Transverse colon (tissue), 4 donors: ENCODE measurements at places on chromosomes 16 and 17. TPM values are rescaled to one million over a fixed set of nuclear protein-coding genes. Genes with fewer than 3 reads are reported as not detected.

TVP23A gene
- not detected for total RNA-seq

ADAM11 gene
- 0.96 TPM for total RNA-seq

USP31 gene
- 7.9 TPM for total RNA-seq

DNA sequence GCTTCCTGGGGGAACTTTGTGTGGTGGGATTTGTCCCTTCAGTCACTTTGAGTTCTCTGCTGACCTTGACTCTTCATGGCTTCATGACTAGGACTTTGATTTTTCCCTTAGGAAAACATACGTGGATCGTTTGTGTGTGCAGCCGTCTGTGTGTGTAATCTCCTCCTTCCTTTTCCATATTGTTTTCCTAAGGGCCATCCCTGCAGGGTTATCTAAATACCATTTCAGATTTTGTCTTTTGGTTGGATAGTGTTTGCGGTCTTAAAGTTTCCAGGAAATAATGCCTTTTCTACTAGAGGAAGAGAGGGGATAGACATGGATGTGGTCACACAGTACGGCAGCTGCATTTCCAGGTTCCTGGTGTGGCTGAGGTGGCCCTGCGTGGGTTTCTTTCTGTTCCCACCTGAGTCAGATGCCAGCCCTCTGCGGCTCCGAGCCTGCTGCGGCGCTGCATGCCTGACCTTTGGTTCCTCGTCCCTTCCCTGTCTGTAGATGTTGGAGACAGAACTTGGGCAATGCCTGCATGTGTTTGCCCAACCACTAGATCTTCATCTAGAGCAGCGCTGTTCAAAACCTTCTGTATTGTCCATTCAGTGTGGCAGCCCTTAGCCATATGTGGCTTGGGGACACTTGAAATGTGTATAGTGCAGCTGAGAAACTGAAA is 72.0 kb upstream of the LGALS9 start:
- H3K27me3 ChIP-seq, result no peaks in the 10 kb centered on the region
- H3K4me1 ChIP-seq, result peaks cover 27% of the 10 kb centered on the region
- no peak overlapping the region for H3K4me3 ChIP-seq
- no peaks in the 10 kb centered on the region for H3K36me3 ChIP-seq
- peak; percentile 51 for DNase-seq
- H3K27ac ChIP-seq, result peak overlapping the region; percentile 50

GRCh38 chr16:27772093-27772825 is 222.3 kb downstream of the KATNIP start:
- no peak overlapping the region for H3K27ac ChIP-seq
- H3K27me3 ChIP-seq, result no peaks in the 10 kb centered on the region
- no peaks in the 10 kb centered on the region for H3K36me3 ChIP-seq
- H3K4me3 ChIP-seq, result no peak overlapping the region

DNA sequence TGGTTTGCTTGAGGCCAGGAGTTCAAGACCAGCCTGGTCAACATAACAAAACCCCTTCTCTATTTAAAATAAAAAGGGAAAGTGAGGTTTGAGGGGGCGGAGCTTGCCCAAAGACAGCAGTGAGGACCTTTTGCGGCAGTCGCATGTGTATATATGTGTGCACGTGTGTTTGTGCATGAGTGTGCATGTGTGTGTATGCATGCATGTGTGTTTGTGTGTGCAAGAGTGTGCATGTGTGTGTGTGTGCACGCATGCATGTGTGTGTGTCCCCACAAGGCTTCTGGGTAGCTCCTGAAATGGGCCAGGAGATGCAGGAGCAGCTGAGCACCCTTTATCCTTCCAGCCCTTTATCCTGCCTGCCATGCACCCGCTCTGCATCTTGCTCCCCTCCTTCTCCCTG is 9.0 kb downstream of the RHBDL3 start:
- H3K27me3 ChIP-seq, result peaks cover 34% of the 10 kb centered on the region
- no peak for DNase-seq
- no peak overlapping the region for H3K4me3 ChIP-seq
- H3K36me3 ChIP-seq, result no peaks in the 10 kb centered on the region
- no peak overlapping the region for H3K27ac ChIP-seq
- H3K4me1 ChIP-seq, result no peaks in the 10 kb centered on the region

DNA sequence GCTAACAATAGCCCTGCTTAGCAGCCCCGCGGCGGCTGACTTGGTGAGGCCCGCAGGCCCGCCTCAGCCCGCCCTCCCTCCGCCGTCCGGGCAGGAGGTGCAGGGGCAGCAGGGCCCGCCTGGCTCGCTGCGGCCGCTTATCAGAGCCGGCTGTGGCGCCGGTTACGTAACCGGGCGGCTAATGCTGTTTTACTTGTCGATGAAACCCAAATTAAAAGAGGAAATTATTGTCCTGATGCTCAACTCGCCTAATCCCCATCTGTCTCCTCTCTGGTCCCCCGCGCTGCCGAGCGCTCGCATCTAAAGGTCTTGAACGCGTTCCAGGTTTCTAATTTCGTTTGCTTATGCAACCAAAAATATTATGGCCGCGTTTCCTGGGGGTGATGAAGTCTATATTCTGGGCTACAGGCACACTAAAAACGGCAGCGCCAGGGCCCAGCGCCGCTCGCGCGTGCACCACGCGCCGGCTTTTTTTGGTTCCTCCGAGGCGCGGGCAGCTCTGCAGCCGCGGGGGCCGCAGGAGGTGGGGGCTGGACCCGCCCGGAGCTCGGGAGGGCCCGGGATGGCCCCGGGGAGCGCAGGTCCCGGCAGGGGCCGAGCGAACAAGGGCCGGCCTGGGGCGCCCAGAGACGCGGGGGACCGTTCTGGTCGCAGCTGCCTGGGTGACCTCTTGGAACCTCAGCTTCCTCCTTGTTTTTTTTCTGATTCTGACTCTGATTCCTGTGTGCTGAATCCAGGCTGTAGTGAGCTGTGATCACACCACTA is 65.2 kb upstream of the TOB1 start:
- H3K4me3 ChIP-seq, result peak overlapping the region; percentile 33
- peaks cover 6% of the 10 kb centered on the region for H3K4me1 ChIP-seq
- no peaks in the 10 kb centered on the region for H3K36me3 ChIP-seq

GRCh38 chr16:67399218-67399733 is 6.0 kb upstream of the TPPP3 start:
- H3K27me3 ChIP-seq, result no peaks in the 10 kb centered on the region
- H3K4me1 ChIP-seq, result peaks cover 27% of the 10 kb centered on the region
- H3K27ac ChIP-seq, result no peak overlapping the region
- DNase-seq, result no peak

- DNase-seq, result no peak
- H3K36me3 ChIP-seq, result no peaks in the 10 kb centered on the region
- no peak overlapping the region for H3K27ac ChIP-seq
- peaks cover 21% of the 10 kb centered on the region for H3K27me3 ChIP-seq
These were observed 361.9 kb downstream of the C16orf95 start for GRCh38 chr16:86955136-86955855.

DNA sequence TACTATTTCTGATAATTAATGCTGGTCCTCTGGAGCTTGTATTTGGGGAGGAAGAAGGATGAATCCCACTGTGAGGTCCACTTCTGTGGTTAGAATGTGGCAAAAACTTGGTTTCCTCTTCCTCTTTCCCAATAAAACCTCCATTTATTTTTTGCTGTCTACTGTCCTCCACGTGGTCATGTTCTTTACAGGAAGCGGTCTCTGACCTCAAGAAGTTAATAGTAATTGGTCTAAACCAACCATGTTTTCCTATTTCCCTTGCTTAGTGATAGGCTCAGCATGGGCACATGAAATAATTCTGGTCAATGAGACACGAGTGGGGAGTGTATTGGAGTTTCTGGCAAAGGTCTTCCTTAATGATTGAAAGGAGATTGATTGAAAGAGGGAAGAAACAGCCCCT is 33.9 kb downstream of the CHP2 start:
- no peak overlapping the region for H3K27ac ChIP-seq
- no peak for DNase-seq
- no peak overlapping the region for H3K4me3 ChIP-seq
